ENCODE measurements at places on chromosomes 3 and 15.

GRCh38 chr3:41328926-41329325 is 129.6 kb downstream of the CTNNB1 start:
- DNase-seq, result no peak

GRCh38 chr3:25239042-25239441 is 189.0 kb upstream of the RARB start:
- DNase-seq, result no peak

DNA sequence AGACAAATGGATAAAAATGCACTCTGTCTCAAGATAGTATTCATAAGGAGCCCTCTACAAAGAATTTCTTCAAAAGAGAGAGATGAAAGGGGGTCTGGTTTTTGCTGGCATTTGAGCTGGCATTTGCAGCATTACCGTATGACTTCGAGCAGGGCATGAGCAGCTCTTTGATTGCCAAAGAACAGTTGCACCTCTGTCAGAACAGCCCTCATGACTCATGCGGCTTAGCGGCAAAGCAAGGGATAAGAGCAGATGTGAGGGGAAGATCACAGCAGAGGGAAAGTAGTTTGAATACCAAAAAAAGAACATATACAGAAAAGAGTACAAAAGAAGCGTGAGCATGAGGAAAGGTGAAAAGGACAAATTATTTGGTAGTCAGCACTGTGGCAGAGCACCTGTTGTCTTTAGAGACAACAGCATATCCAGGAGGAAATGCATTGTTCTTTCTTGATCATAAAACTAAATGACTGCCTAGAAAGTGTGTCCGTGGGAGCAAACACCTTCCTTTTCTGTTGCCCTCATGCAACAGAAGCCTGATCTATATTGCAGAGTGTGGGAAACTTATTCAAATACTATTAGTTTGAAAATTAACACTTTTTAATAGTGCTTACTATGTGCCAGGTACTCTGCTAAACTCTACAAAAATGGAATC is 80.5 kb upstream of the SLC24A5 start:
- no peak for DNase-seq

DNA sequence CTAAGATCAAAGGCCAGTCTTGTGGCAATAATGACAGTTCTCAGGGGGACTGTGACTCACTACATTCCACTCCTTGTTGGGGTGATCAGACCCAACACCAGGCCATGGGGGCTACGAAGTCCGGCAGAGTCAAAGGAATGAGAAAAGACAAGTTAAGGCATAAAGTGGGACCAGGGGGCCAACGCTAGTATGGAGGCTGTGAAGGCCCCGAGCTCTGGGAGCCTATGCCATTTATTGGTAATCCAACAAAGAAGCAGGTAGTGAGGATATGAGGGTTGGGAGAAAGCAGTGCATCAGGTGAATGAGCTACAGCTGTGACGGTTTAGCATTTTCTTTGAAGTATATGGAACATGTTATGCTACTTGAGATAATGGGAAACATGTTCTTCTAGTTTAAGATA is 104.4 kb upstream of the C2CD4B start:
- no peak for DNase-seq

DNA sequence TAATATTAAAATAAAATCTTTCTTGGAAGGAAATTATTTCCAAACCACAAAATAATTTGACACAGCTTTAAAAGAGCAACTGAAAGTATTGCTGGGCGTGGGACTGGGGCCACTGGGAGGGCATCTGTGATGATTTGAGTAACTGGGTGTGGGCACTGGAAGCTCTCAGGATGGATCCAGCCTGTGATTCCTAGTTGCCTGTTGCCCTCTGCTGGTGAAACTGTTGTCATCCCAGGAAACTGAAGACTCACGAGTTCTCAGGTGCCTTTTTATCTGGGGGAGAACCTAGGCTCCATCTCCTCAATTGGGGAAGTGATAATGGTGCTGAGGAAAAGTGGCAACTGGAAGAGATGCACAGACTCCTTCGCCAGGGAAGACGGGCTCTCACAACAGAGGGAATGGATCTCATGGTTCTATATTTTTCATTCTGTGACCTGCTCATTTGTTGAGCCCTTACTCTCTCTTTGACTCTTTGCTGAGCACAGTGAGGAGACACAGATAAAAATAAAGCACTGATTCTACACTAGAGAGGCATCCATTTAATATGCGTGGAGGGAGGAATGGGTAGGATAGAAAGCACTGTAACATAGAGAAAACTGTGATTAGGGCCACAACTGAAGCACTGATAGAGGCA is 61.6 kb downstream of the TPRG1 start:
- DNase-seq, result peak; percentile 42

DNA sequence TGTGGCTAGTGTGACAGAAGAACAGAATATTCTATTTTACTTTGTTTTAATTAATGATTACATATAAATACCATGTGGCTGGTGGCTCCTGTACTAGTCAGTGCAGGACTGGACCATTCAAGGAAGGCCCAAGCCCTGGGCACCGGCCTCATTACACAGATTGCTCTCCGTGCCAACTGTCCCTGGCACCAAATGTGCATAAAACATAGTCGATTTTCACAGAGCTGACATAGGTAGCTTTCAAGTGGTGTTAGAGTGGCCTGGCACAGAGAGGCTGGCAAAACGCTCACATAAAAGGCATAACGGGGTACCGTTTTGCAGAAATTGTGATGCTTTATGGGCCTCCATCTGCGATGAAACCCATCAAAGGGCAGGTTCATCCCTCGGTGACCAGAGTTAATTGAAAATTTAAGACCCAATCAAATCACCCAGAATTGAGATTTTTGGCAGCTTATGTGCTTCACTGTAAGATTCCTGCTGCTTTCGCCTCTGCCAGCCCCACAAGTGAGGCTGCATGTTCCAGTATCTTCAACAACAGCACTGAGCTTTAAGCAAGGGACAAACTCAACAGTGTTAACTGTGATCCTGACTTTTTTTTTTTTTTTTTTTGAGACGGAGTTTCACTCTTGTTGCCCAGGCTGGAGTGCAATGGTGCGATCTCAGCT is 25.9 kb downstream of the RFTN1 start:
- DNase-seq, result no peak

- DNase-seq, result no peak
Observed at GRCh38 chr3:31373681-31374080, 159.0 kb upstream of the STT3B start.

GRCh38 chr15:51759557-51760070 is 8.2 kb downstream of the TMOD2 start:
- peak; percentile 57 for DNase-seq

DNA sequence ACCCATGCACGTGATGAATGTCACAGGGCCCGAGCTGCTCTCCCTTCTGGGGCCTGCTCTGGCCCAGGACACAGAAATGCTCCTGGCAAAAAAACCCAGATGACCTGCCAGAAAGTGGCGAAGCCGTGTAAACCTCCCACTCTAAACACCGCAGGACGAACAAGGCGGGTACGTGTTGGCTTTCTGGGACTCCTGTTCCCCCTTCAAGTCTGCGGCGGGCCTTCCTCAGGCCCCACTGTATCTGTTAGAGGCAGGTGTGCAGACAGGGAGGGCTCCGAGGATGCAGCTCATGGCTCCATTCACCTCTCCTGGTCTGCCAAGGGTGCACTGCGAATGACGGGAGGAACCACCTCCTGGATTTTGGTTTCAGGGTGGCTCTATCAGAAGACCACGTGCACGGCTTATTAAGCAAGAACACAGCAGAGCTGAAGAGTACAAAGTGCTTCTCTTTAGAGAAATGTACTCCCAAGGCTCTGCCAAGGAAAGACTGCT is 173.8 kb downstream of the ADAMTS17 start:
- DNase-seq, result no peak

DNA sequence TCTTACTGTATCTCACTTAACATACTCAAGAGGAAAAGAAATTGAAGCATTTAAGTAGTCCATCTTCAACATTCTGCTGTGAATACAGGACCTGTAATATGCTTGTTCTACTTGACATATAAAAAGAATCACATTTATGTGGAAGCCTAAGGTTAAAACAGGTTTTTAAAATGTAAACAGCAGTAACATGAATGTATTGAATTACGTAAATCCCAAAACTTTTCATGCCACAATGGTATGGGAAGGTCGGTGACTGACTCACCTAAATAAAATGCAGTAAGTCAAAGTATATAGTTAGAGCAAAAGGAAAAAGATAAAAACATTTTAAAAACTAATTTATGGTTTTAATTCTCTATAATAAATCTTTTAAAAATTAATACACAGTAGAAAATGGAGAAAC is 115.7 kb upstream of the TJP1 start:
- no peak for DNase-seq

DNA sequence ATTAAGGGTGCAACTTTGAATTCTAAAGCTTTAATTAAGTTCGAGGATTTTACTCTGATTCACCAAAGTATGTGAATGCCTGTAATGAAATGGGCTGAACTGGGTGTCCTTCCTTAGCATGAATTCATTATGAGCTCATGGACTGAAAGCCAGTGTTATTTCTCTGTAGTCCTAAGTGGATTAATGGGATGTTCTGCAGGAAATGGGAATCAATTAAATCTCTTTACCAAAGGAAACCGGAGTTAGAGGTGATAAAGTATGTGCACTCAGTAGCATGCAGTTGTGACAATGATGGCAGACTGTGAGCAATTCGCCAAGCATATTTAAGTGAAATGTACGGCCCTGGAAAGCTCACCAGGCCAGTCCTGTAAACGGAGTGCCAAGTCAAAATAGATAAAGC is 138.7 kb downstream of the CHL1 start:
- DNase-seq, result no peak

- DNase-seq, result no peak
Observed at GRCh38 chr3:128385080-128385832, 81.4 kb downstream of the DNAJB8 start.

GRCh38 chr3:136883967-136884720 is 22.1 kb downstream of the NCK1 start:
- DNase-seq, result no peak

DNA sequence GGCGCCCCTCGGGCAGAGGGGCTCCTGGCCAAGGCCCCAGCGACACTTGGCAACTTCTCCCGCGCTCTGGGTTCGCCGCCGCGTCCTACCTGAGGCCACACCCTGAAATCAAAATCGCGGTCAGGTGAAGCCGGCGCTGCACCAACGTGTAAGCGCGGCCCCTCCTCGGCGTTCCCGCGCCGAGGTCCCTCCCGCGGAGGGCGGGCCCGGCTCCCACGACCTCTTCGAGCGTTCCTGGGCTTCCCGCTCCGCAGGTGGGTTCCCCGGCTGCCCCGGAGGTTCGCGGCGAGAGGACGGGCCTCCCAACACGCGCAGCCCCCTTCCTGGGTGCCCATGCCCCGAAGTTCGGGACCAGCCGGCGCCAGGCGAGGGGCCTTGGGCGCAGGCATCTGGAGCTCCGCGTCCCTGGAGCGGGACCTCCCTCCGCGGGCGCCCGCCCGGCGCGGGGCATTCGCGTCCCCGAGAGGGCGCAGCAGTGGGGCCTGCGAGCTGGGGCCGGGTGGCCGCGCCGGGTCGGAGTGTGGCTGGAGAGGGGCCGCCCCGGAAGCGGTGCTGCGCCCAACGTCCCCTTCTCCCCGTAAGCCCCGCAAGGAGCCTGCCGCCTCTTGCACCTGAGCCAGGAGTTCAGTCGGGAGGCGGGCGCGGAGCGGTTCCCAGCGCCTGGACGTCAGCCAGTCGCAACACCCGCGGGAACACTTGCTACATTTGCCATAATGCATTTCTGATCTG is 13.7 kb downstream of the PAK6 start:
- peak; percentile 36 for DNase-seq

GRCh38 chr3:194369522-194370279 is at the start of gene LRRC15:
LRRC15 (minus strand) TSS chr3:194369743; CDS start chr3:194361043, 8,700 bp downstream.
- DNase-seq, result no peak

DNA sequence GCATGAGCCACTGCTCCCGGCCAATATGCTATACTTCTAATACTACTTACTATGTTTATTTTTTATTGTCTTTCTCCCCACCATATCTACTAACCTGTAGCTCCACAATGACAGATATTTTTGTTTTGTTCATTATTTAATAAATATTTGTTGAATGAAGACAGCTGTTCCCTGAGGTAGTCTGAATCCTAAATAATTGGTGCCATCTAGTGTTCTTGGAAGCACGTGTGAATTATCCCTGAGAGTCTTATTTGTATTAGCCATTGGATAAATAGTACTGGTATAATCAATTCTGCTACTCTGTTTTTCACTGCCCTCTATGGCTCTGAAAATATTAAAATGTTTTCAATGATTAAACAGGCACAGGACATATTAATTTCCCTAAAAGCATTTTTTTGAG is 5.6 kb upstream of the APPL1 start:
- peak; percentile 34 for DNase-seq

Data from hindlimb muscle (tissue), 1 donor.